ENCODE measurements at places on chromosomes 7 and 10.

- peaks cover 37% of the 10 kb centered on the region for H3K4me1 ChIP-seq
- no peaks in the 10 kb centered on the region for H3K36me3 ChIP-seq
- no peaks in the 10 kb centered on the region for H3K27me3 ChIP-seq
- peak overlapping the region; percentile 72 for H3K4me3 ChIP-seq
Measured at GRCh38 chr7:24756545-24757352, 515 bp downstream of the GSDME start.

GRCh38 chr10:68560186-68560942 lies at the start of gene TET1:
TSS of gene TET1 (plus strand) at chr10:68560337. CDS start at chr10:68572339, 12,002 bp downstream.
- no peaks in the 10 kb centered on the region for H3K36me3 ChIP-seq
- peak within 1 kb of the TSS; percentile 75 for H3K4me3 ChIP-seq
- peak; percentile 57 for DNase-seq
- 0 out of 2 replicates have a peak within 1 kb of the TSS, but pooled peaks have one; percentile 3 for H3K27ac ChIP-seq
- H3K27me3 ChIP-seq, result no peaks in the 10 kb centered on the region

DNA sequence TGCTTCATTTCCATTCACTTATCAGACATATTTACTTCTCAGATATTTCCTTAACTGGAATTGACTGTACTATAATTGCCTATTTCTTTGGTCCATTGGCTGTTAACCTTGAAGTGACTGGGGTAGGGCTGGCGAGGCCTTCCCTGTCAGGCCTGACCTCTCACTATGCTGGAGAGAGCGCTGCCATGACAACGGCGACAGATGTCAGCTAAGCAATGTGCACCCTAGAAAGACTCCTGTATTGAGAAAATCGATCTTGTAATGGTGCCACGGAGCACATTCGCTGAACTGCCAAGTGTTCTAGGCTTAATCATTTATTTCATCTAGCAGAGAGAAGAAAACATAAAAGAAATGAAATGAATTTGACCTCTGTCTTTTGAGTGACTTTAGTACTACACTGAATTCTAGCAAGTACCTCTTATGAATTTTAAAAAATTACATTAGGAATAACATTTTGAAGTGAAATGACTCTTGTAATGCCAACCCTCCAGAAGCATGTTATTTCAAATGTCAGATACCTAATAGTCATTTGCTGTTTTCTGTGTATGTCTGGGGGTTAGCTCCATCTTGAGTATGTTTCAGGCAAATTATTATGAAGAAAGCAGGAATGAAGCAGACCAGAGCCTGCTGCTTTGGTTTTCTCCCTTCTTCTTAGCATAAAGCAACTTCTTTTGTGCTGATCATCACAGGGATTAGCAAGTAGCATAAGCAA lies 148.0 kb downstream of the SNX10 start:
- no peaks in the 10 kb centered on the region for H3K27me3 ChIP-seq
- no peak overlapping the region for H3K27ac ChIP-seq
- no peak overlapping the region for H3K4me3 ChIP-seq
- H3K4me1 ChIP-seq, result no peaks in the 10 kb centered on the region

GRCh38 chr10:115441907-115442545 lies 348.9 kb downstream of the ATRNL1 start:
- H3K36me3 ChIP-seq, result no peaks in the 10 kb centered on the region
- no peak overlapping the region for H3K27ac ChIP-seq
- H3K4me3 ChIP-seq, result no peak overlapping the region
- no peak for DNase-seq
- no peaks in the 10 kb centered on the region for H3K4me1 ChIP-seq

- no peaks in the 10 kb centered on the region for H3K4me1 ChIP-seq
- no peak overlapping the region for H3K27ac ChIP-seq
- H3K27me3 ChIP-seq, result no peaks in the 10 kb centered on the region
- no peaks in the 10 kb centered on the region for H3K36me3 ChIP-seq
Measured at GRCh38 chr7:26657686-26658388, 206.6 kb downstream of the SKAP2 start.

DNA sequence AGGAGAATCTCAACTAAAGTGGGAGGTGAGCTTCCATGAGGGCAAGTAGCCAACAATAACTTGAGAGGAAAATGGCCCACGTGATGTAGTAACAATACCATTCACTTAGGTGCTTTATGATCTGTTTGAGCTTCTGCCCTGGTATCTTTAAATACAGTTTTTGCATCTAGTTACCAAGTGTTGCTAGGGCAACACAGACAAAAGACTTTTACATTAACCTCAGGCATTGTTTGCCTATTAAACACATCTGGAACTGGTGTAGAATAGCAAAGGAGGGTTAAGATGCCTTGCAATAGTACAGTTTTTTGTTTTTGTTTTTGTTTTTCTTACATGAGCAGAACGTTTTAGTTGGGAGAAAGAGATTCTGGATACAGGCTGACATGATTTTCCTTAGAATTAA lies 97.7 kb upstream of the MTPN start:
- H3K27ac ChIP-seq, result no peak overlapping the region
- no peaks in the 10 kb centered on the region for H3K4me1 ChIP-seq
- no peak for DNase-seq
- no peak overlapping the region for H3K4me3 ChIP-seq
- no peaks in the 10 kb centered on the region for H3K36me3 ChIP-seq

- H3K4me3 ChIP-seq, result peak overlapping the region; percentile 42
- no peaks in the 10 kb centered on the region for H3K27me3 ChIP-seq
- peak; percentile 95 for DNase-seq
Measured at GRCh38 chr7:152054367-152055230, 29.1 kb downstream of the GALNT11 start.

DNA sequence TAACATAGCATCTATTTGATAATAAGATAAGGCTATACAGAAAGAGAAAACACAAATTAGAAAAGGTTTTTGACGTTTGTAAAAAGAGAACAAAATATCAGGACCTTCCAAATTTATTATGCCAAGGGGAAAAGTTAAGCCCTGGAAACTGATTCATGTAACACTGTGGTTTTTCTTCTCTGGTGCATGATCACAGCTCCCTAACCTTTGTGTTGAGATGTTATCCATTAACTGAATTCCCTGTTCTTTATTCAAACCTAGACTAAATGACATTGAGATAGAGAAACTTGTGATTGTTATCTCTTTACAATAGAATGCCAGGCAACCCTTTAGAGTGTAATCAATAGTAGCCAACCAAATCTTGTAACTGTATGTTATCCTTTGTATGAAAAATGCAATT lies 141.5 kb upstream of the NRG3 start:
- no peak overlapping the region for H3K4me3 ChIP-seq
- H3K27ac ChIP-seq, result no peak overlapping the region
- no peaks in the 10 kb centered on the region for H3K36me3 ChIP-seq
- no peak for DNase-seq
- no peaks in the 10 kb centered on the region for H3K4me1 ChIP-seq
